ENCODE measurements at places on chromosomes 6 and 20. TPM values are rescaled to one million over a fixed set of nuclear protein-coding genes. Genes with fewer than 3 reads are reported as not detected.

- H3K36me3 ChIP-seq = no peaks in the 10 kb centered on the region
- no peak overlapping the region for H3K4me3 ChIP-seq
- no peak for DNase-seq
- H3K4me1 ChIP-seq = no peaks in the 10 kb centered on the region
- H3K27ac ChIP-seq = no peak overlapping the region
- H3K27me3 ChIP-seq = no peaks in the 10 kb centered on the region
These were observed 145.7 kb upstream of the RREB1 start for GRCh38 chr6:6962086-6962485.

The ILRUN gene
- total RNA-seq = 102 TPM

DNA sequence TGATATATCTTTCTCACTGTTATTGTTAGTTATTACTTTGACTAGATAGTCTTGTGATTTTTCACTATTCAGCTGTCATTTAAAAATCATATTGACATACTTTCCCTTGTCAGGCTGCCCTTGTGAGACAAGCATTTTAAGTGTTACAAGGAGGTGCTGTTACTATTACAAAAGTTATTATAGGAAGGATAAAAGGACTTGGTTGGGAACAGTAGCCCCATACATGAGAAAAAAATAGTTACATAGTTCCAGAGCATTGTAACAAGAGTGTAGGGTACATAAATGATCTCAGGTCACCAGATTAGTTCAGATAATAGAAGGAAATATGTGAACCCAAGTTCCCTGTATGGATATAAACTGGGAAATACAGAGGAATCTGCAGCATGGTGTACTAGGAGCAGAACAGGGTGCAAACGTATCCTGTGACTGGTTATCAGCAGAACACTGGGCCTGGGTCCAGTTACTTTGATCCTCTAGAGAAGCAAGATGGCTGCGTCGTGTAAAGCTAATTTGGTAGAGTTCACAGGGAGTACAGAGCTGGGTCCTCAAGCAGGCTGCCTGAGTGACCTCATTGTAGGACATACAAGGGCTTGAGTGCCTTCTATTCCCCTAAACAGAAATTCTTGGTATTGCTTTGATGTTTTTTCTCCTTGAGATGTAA is 38.5 kb upstream of the HDDC2 start:
- no peak overlapping the region for H3K4me3 ChIP-seq
- no peaks in the 10 kb centered on the region for H3K27me3 ChIP-seq

GRCh38 chr6:106225581-106225980 is 100.0 kb downstream of the ATG5 start:
- no peaks in the 10 kb centered on the region for H3K36me3 ChIP-seq
- DNase-seq = no peak
- no peak overlapping the region for H3K27ac ChIP-seq
- no peaks in the 10 kb centered on the region for H3K27me3 ChIP-seq

DNA sequence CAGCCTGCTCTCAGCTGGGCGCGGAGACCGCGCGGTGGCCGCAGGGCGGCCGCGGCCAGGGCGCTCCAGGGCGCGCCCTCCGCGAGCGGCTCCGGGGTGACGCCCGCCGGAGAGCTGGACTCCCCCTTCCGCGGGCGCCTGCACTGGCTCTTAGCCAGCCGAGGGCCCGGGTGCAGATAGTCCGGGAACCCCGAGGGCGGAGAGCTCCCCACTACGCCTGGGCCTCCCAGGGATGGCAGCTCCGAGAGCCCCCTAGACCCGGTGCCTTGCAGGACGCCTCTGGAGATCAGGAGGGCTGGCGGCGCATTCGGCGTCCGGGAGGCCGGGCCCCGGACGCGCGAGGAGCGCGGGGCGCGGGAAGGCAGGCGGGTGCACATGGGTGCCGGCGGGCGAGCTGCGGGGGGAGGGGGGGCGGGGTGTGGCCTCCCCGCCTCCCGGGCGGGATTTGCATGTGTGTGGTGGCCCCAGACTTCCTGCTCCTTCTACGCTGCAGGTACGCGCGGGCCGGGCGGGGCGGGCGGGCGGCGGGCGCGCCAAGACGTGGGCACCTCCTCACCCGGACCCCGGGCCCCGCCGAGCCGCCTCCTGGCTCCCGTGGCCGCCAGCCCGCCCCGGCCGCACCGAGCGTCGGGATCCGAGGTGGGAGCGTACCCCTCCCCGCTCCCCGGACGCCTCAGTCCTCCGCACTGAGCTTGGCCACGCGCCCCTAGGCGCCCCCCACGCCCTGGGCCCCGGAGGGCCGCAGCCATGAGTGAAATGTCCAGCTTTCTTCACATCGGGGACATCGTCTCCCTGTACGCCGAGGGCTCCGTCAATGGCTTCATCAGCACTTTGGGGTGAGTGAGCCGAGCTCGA is at the start of gene ITPR3:
ITPR3 (plus strand) TSS at position 467 of the 855 bp plus-strand sequence; CDS start at position 748, 281 bp downstream.
- peaks cover 20% of the 10 kb centered on the region for H3K4me1 ChIP-seq
- peak within 1 kb of the TSS; percentile 61 for H3K4me3 ChIP-seq
- no peaks in the 10 kb centered on the region for H3K36me3 ChIP-seq
- H3K27ac ChIP-seq = peak within 1 kb of the TSS; percentile 86

DNA sequence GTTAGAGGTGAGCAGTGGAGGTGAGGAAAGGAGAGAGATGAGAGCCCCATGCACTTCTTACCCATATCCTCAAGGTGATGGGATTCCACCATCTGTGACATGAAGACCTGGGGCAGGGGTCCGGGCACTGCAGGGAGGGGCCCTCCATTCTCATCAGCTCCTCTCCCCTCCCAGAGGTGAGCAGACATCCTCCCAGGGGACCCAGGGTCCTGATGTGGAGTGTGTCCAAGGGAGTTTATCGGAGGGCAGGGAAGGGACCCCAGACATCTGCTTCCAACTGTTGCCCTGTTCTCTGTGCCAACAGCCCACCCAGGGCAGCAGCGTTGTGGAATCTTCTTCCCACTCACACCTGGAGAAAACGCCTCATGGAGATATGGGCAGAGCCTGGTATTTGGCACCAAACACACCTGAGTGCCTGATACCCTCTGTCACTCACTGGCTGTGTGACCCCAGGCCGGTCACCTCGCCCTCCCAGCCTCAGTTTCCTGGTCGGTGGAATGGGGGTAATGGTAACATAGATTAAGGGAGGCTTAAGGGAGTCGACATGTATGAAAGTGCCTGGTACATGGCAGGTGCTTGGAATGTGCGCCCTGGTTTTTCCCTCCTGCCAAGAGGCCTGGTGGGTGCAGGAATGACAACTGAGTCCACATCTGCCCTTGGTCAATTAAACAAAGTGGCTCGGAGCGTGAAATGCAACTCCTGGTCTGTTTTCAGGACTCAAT is 227.9 kb downstream of the PREX1 start:
- H3K4me3 ChIP-seq = no peak overlapping the region
- H3K27ac ChIP-seq = no peak overlapping the region
- DNase-seq = no peak
- no peaks in the 10 kb centered on the region for H3K4me1 ChIP-seq

DNA sequence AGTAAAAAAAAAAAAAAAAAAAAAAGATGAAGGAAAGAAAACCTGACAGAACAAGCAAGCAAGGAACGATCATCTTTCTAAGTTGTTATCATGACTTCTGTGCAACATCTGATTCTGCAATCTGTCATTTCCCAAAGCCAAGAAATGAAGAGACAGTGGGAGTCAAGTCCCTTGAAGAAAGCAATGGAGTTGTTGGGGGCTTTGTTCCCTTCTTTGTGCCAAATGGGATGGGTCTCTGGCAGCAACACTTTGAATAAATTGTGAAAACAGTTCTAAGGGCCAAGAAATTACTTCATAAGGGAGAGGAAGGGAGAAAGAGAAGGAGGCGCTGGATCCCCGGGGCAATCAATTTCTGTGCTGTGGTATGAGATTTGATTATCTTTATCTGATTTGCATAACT is 33.3 kb upstream of the RSPO3 start:
- H3K27me3 ChIP-seq = no peaks in the 10 kb centered on the region
- no peak overlapping the region for H3K4me3 ChIP-seq
- H3K27ac ChIP-seq = no peak overlapping the region
- peaks cover 2% of the 10 kb centered on the region for H3K4me1 ChIP-seq
- no peaks in the 10 kb centered on the region for H3K36me3 ChIP-seq
- DNase-seq = no peak

DNA sequence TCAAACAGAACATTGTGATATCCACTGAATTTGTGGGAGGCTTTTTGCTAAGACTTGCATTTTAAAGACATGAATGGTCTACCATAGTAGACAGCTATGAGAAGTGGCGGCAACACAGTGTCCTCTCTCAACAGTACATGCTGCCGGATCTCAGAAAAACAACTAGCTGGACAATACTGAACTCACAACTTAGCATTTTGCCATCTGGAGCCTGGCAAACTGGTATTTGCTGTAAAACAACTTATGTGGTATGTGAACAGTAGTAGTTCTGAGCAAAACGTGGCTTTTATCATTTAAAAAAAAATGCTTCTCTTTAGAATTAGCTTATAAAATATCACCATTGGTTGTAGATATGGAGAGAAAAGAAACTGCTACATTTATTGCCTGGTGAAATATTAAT is 3.3 kb upstream of the PXDC1 start:
- DNase-seq = no peak
- peaks cover 32% of the 10 kb centered on the region for H3K4me1 ChIP-seq
- H3K36me3 ChIP-seq = no peaks in the 10 kb centered on the region
- H3K27me3 ChIP-seq = no peaks in the 10 kb centered on the region

The MEP1A gene
- not detected for total RNA-seq

The FYN gene
- total RNA-seq = 50.9 TPM

The HTR1E gene
- not detected for total RNA-seq

DNA sequence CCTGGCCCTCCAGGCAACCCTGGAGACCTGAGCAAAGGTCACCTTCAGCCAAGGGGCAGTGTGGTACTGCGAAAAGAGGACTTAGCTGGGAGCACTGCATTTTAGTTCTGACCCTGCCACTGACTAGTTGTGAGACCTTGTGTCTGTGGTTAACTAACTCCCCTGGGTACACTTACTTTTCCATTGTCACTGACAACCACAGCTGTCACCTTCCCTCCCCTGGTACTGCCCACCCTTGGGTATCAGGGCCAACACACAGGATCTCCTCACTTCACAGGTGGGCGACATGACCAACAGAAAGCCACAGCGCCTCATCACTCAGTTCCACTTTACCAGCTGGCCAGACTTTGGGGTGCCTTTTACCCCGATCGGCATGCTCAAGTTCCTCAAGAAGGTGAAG is 21.6 kb upstream of the GNRH2 start:
- peaks cover 71% of the 10 kb centered on the region for H3K36me3 ChIP-seq
- no peak overlapping the region for H3K27ac ChIP-seq
- no peak overlapping the region for H3K4me3 ChIP-seq
- H3K27me3 ChIP-seq = no peaks in the 10 kb centered on the region
- no peaks in the 10 kb centered on the region for H3K4me1 ChIP-seq

The ZSCAN31 gene
- total RNA-seq = 39.1 TPM

Measured in esophagus muscularis mucosa (tissue), 4 donors.